ENCODE measurements at places on chromosomes 1 and 21.

GRCh38 chr1:51833700-51834099, 44.8 kb downstream of the NRDC start:
- DNase-seq = no peak

GRCh38 chr1:107877745-107878144, 87.2 kb downstream of the VAV3 start:
- no peak for DNase-seq

DNA sequence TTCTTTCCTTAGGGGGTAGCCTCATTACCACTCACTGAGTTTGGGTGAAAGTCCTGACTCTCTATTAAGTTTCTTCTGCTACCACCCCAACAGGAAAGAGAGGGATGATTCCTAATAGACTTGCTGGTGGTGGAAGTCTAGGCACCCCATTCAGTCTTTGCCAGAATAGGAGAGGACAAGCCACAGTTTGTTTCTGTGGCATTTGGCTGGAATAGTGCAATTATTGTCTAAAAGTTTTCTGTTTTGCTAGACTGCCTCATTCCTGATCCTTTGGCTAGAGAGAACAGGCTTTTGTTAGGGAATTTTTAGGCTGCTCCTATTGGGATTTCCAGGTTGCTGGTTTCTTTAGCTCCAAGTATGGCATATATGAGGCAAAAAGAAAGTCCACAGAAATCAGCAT, 9.9 kb upstream of the HJV start:
- no peak for DNase-seq

GRCh38 chr1:176954242-176954641, 210.3 kb downstream of the ASTN1 start:
- no peak for DNase-seq

GRCh38 chr1:234230414-234230862, 142.8 kb upstream of the COA6 start:
- no peak for DNase-seq

DNA sequence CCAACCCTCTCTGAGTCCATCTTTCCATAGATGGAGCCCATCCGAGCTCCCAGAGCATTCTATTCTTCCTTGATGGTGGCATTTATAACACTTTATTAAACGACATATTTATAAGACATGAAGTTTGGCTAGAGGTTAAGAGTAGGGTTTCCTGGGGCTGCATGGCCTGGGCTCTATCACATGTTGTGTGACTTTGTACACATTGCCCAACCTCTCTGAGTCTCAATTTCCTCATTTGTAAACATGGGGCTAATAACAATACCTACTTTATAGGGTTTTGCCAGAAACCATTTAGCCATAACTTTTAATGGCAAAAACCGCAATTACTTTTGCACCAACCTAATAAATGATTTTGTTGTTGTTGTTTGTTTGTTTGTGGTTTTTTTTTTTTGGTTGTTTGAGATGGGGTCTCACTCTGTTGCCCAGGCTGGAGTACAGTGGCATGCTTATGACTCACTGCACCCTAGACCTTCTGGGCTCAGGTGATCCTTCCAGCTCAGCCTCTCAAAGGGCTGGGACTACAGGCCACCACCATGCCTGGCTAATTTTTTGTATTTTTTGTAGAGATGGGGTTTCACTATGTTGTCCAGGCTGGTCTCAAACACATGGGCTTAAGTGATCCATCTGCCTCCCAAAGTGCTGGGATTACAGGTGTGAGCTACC, 13.9 kb upstream of the ASAP3 start:
- DNase-seq = no peak

GRCh38 chr1:205449254-205449749, 6.5 kb downstream of the BLACAT1 start:
- DNase-seq = no peak

- DNase-seq = no peak
Observed at GRCh38 chr1:49026230-49026811, 249.6 kb upstream of the BEND5 start.

DNA sequence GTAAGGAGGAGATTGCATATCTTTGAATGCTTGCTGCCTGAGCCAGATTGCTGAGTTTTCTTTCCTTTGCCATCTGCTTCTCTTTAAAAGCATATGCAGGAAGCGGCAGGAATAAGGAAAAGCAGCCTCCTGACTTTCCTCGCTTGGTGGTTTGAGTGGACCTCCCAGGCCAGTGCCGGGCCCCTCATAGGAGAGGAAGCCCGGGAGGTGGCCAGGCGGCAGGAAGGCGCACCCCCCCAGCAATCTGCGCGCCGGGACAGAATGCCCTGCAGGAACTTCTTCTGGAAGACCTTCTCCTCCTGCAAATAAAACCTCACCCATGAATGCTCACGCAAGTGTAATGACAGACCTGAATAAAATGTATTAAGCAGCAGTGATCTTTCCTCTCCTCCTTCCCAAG, 1.5 kb downstream of the CORT start:
- no peak for DNase-seq

DNA sequence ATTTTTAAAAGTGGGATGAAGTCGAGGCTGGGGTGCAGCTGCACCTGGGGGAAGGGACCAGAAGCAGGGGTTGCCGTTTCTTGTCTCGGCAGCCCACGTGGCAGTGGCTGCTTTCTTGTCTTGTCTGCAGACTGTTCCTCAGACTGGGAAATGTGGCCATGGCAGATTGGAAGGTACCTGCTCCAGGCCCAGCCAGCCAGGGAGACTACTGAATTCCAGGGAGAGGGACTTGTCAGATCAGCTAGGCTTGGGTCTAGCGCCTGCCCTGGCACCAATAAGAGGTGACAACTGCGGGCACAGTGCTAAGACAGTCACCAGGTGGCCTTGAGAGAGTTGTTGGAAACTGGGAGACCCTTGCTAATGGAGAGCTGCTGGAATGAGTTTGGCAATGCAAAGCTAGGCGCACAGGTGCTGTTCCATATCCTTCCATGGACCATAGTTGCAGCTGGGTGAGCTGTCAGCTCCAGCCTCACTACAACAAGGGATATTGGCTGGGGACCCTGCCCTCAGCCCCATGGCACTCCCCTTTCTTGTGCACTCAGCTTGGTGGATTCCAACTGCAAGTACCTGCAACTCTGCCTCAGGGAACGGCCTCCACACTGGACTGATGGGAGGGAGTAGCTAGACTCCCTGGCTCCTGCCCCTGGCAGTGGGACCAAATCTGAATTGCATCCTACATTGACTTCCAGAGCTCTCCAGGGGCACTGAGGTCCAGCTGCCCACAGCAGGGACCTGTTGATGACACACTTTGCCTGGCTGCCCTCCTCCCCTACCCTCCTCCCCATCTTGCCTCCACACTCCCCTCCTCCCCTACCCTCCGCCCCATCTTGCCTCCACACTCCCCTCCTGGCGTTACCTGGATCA, 9.9 kb upstream of the IL22RA1 start:
- DNase-seq = no peak

- DNase-seq = no peak
Observed at GRCh38 chr1:9792156-9793042, 31.4 kb downstream of the CLSTN1 start.

DNA sequence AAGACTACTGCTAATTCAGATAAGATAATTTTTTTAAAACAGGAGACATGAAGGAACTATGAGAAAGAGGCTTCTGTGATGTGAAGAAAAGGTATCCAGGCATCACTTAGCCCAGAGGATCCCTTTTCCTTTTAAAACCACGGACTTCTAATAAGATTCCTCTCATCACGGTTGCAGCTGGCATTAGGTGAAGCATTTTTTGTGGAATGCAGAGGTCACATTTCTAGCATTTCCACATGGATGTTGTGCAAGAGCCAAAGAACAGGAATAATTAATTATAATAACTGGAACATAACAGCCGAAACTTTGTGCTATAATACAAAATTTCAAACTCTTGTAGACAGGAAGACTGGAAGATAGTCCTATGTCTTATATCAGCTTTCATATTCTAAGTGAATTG, 27.6 kb downstream of the CYP2J2 start:
- DNase-seq = no peak

DNA sequence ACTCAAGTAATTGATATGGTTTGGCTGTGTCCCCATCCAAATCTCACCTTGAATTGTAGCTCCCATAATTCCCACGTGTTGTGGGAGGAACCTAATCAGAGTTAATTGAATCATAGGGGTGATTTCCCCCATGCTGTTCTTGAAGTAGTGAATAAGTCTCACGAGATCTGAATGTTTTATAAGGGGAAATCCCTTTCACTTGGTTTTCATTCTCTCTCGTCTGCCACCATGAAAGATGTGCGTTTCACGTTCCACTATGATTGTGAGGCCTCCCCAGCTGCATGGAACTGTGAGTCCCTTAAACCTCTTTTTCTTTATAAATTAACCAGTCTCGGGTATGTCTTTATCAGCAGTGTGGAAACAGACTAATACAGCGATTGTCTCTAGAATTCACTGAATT, 135.4 kb downstream of the BACH1 start:
- no peak for DNase-seq

DNA sequence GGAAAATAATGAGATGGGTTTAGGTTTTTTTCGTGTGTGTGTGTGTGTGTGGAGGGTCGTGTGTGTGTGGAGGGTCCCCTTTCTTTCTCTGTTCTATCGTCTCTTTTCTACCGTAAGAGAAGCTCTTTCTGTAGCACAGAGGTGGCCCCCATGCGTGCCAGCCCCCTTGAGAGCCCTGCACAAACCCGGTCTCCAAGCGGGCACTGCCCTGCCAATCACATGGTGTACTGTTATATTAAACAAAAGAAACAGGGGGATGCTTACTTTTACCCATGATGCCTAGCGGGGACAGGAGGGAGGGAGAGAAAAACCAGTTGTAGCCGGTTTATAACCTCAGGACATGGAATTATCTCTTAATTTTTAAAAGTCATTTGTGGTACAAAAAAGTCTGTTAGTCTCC, 41.0 kb downstream of the GATAD2B start:
- DNase-seq = no peak

- no peak for DNase-seq
Observed at GRCh38 chr1:82934074-82934473, 1064.9 kb downstream of the TTLL7 start.

GRCh38 chr1:200979574-200980451, 43.7 kb downstream of the KIF21B start:
- peak; percentile 35 for DNase-seq

- DNase-seq = no peak
Observed at GRCh38 chr1:219088778-219089557, 84.7 kb upstream of the LYPLAL1 start.

DNA sequence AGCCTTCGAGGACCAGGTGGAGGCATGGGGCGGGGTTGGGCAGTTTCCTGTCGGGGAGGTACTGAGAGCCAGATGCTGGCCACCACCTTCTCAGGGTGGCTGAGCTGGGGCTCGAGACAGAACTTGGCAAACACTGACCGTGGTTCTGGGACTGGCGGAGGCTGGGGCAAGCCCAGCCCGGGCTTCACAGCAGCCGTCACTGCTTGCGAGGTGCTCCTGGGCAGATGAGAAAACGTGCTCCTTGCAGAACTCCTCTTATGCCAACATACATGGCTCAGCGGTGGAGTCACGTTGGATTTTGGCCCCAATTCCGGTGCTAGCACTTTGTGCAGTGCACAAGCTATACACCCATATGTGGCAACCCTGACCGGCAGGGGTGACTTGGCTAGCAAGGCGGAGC, 69.2 kb downstream of the RUNX3 start:
- no peak for DNase-seq

DNA sequence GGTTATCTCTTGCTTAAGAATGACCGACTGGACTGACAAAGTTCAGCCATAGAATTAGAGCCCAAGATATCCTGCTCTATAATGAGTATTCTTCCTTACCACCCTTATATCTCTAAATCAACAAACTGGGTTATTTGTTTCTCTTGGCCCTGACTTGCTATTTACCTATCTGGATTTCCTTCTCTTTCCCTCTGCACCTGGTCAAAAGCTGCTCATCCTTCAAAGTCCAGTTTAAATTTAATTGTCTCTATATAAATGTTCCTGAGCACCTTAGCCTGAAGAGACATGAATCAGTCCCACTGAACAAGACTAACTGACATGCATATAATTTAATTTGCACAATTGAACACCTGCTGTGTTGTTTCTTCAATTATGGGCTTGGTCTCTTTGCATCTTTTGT, 127.1 kb upstream of the KCNJ15 start:
- DNase-seq = no peak

DNA sequence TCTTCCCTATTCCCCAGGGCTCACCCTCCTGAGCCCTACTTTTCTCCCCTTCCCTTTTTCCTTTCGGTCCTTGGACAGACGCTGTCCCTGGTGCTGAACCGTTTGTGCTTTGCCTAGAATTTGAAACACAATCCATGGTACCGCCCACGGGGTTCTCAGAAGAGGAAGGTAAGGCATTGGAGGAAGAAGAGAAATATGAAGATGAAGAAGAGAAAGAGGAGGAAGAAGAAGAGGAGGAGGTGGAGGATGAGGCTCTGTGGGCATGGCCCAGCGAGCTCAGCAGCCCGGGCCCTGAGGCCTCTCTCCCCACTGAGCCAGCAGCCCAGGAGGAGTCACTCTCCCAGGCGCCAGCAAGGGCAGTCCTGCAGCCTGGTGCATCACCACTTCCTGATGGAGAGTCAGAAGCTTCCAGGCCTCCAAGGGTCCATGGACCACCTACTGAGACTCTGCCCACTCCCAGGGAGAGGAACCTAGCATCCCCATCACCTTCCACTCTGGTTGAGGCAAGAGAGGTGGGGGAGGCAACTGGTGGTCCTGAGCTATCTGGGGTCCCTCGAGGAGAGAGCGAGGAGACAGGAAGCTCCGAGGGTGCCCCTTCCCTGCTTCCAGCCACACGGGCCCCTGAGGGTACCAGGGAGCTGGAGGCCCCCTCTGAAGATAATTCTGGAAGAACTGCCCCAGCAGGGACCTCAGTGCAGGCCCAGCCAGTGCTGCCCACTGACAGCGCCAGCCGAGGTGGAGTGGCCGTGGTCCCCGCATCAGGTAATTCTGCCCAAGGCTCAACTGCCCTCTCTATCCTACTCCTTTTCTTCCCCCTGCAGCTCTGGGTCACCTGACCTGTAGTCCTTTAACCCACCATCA, 10.4 kb downstream of the BCAN start:
- no peak for DNase-seq

- DNase-seq = no peak
Observed at GRCh38 chr21:26470351-26471098, 102.6 kb downstream of the CYYR1 start.

- no peak for DNase-seq
Observed at GRCh38 chr21:35075546-35075945, 26.4 kb upstream of the RUNX1 start.

- no peak for DNase-seq
Observed at GRCh38 chr21:38813143-38813542, 7.4 kb downstream of the ETS2 start.

DNA sequence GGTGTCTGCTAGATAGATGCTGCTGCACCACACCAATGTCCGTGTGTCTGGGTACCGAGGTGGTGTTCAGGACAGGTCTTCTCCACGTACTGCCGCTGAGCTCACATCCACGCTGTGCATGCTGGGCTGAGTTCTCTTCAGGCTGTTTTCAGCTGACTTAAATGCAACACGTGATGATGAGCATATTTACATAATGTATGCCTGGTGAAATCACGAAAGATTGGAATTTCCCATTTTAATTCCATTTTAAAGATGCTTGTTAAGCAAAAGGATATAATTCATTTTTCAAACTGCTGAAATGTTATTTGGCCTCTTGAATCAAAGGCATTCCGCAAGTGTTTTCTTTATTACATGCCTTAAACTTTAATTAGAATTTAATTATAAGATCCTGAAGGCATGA, 107.9 kb downstream of the FGGY start:
- no peak for DNase-seq

DNA sequence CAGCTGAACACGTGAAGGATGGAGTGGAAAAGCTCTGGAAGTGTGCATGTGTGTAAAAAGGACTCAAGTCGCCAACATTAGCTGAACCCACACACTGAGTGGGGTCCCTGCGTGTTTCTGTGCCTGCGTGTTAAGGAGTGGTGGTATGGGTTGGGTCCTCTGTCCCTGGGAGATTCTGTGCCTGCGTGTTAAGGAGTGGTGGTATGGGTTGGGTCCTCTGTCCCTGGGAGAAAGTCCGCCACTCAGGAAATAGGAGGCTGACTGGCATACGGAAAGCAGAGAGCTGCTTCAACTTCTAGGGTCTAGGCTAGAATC, 7.0 kb upstream of the SOX13 start:
- DNase-seq = no peak

All from stimulated activated CD8-positive, alpha-beta memory T cell treated with anti-CD3 and anti-CD28 coated beads, Interleukin-7, amount 100 ng/mL, for 48 hours (primary cell).